Spinal cord (tissue), 10 donors: ENCODE measurements at places on chromosomes 3 and 15.

- peaks cover 8% of the 10 kb centered on the region for H3K4me1 ChIP-seq
- H3K4me3 ChIP-seq = no peak overlapping the region
- no peak overlapping the region for H3K27ac ChIP-seq
- no peak for DNase-seq
- H3K27me3 ChIP-seq = no peaks in the 10 kb centered on the region
- H3K36me3 ChIP-seq = no peaks in the 10 kb centered on the region
Observed at GRCh38 chr3:124207873-124208485, 216.1 kb upstream of the ROPN1 start.

DNA sequence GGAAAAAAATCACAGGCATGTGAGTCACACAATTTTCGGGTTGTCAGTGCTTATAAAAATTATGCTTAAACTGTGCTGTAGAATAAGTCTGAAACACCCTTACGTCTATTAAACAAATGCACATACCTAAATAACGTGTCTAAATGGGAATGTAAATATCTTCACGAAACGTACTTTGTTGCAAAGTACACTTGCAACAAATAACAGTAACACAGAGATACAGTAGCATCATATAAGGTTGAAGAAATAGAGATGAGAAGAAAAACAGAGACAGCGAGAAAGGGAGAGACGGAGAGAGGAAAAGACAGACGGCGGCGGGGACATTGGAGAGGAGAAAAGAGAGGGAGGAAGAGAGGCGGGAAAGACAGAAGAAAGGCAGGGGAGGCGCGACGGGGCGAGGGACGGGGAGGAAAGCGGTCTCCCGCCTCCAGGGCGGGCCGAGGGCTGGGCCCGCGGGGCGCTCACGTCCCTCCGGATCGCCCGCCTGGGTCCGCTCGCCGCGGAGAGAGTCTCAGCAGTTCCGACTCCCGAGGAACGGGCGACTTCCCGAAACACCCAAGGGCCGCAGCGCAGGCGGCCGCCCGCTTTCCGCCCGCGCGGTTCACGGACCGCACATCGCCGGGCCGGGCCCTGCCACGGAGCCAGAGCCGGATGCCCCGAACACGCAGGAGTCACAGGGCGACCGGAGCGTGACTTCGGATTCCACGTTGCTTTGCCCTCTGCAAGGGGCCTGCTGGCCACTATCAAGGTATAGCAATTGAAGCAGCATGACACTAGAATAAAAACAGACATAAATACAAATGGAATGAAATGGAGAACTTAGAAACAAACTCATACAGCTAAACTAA, 153.4 kb downstream of the LMLN start:
- H3K4me1 ChIP-seq = no peaks in the 10 kb centered on the region
- no peak overlapping the region for H3K4me3 ChIP-seq
- H3K36me3 ChIP-seq = no peaks in the 10 kb centered on the region
- H3K27me3 ChIP-seq = peaks cover 59% of the 10 kb centered on the region

DNA sequence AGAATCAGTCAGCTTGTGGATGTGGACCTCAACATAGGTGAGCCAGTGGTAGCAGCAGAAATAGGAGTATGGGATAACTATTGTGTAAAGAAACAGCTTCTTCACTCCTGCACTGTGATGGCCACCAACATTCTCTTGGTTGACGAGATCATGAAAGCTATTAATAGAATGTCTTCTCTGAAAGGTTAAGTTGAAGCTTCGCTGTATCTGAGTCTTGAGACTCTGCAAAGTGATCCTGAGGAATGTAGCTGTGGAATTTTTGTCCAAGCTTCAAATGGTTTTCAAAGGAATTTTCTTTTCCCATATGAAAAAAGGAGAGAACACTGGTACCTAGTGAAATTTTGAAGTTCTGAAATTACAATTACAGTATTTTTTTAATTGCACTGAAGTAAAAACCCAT, 146.3 kb downstream of the GMNC start:
- no peaks in the 10 kb centered on the region for H3K36me3 ChIP-seq

DNA sequence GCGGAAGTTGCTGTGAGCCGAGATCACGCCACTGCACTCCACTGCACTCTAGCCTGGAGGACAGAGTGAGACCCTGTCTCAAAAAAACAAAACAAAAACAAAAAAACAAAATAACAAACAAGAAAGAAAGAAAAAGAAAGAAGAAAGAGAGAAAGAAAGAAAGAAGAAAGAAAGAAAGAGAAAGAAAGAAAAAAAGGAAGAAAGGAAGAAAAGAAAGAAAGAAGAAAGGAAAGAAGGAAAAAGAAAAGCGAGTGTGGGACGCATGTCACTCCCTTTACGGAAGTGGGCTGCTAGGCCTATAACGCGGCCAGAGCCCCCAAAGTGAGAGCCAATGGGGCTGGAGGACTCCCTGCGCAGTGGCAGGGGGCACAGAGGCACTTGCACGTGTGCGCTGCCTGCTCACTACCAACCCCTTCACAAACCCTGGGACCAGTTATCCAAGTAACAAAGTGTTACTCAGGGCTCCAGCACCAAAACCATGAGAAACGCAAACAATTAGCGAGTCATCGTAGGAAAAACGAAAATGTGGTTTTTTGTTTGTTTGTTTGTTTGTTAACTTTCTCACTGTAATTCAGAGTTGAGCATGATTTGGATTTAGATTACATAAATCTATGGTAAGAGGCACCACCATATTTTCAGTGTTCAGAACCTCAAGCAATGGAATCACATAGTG, 40.8 kb upstream of the ATP1B3 start:
- no peak overlapping the region for H3K4me3 ChIP-seq
- no peak for DNase-seq
- no peak overlapping the region for H3K27ac ChIP-seq
- no peaks in the 10 kb centered on the region for H3K36me3 ChIP-seq
- no peaks in the 10 kb centered on the region for H3K27me3 ChIP-seq

DNA sequence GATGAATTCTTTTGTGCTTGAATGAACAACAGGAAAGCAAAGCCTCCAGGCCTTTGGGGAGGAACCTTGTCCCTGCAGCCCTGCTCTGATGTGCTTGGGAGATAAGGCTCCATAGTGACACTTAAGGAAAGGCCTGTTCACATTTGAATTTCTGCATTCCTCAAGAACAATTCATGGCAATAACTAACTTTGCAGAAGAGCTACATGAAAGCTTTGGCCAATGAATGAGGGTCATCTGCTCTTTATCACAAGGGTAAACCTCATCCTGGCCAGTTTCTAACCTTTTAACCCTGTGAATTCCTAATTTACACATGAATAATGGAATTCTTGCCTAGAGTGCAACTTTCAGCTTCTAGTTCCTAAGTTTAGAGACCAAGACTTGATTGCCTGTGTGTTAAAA, 5.6 kb downstream of the PRTG start:
- H3K36me3 ChIP-seq = no peaks in the 10 kb centered on the region
- no peak for DNase-seq
- peaks cover 25% of the 10 kb centered on the region for H3K27me3 ChIP-seq
- no peak overlapping the region for H3K4me3 ChIP-seq
- H3K27ac ChIP-seq = no peak overlapping the region
- peaks cover 9% of the 10 kb centered on the region for H3K4me1 ChIP-seq

DNA sequence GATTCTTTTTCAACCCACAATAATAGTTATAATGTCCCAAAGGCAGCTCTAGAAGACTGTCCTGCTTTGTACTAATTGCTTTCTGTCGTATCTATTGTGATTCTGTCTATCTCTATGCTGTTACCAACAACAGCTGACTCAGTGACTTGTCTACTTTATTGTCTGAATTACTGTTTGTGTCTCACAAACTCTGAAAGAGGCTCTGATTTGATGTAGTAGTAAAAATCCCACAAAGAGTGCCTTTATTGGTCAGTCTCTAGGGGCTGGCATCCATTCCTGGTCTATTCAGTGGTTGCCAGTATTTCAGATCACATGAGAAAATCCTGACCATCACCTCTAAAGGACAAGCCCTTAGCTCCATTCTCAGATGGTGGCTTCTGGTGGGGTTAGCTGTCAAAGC, 254.2 kb downstream of the NSUN3 start:
- no peaks in the 10 kb centered on the region for H3K4me1 ChIP-seq
- H3K27me3 ChIP-seq = no peaks in the 10 kb centered on the region
- H3K27ac ChIP-seq = peak overlapping the region; percentile 33

GRCh38 chr15:46110755-46111154, 475.9 kb downstream of the SQOR start:
- DNase-seq = no peak
- H3K36me3 ChIP-seq = no peaks in the 10 kb centered on the region
- no peak overlapping the region for H3K4me3 ChIP-seq
- H3K4me1 ChIP-seq = no peaks in the 10 kb centered on the region

DNA sequence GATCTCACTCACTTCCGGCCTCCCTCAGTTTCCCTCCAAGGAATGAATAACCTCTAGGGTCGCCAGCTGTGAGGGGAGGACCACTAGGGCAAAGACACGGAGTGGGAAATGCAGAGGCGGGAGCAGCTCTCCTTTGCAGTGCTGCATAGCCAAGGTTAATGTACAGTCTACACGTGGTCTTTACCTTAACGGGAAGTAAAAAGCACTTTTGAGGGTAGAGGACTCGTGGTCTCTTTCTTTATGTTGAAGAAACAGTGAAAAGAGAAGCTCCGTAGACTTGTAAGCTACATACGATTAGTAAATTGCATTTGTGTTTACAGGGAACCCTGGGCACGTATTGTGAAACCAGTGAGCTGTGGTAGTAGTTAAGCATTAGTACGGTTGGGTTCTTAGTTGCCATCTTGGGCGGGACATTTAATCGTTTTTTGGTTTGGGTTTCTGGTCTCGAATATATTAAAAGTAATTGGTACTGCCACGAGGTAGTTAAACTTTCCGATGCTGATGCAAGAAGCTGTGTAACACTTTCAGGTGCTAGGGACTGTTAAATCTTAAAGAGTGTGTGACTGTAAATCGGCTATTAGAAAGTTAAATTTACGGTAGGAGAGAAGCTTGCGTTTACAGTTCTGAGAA, 828 bp downstream of the U2SURP start:
- H3K4me1 ChIP-seq = peaks cover 9% of the 10 kb centered on the region
- H3K27me3 ChIP-seq = no peaks in the 10 kb centered on the region
- H3K4me3 ChIP-seq = peak overlapping the region; percentile 99
- no peak for DNase-seq
- no peaks in the 10 kb centered on the region for H3K36me3 ChIP-seq

DNA sequence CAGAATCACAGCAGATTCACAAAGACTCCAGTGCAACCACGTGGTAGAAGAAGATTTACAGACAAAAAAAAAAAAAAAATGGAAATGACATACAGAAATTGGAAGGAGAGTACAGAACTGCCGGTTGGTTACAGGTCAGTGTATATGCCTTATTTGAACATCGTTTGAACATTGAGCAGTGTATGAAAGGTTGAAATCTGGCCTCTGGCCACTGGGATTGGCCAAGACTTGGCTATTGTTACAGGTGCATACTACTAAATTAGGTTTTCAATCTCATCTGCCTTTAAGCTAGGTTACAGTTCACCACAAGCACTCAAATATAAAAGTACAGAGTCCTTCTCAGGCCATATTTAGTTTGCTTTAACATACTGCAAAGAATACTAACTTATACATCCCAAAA, 59.8 kb downstream of the THBS1 start:
- H3K27me3 ChIP-seq = no peaks in the 10 kb centered on the region
- peaks cover 3% of the 10 kb centered on the region for H3K36me3 ChIP-seq
- DNase-seq = no peak
- H3K4me3 ChIP-seq = no peak overlapping the region
- H3K4me1 ChIP-seq = peaks cover 3% of the 10 kb centered on the region

GRCh38 chr3:194967151-194968117, 281.8 kb downstream of the FAM43A start:
- no peaks in the 10 kb centered on the region for H3K4me1 ChIP-seq
- no peaks in the 10 kb centered on the region for H3K27me3 ChIP-seq
- no peak for DNase-seq
- no peak overlapping the region for H3K27ac ChIP-seq
- no peaks in the 10 kb centered on the region for H3K36me3 ChIP-seq
- H3K4me3 ChIP-seq = no peak overlapping the region

DNA sequence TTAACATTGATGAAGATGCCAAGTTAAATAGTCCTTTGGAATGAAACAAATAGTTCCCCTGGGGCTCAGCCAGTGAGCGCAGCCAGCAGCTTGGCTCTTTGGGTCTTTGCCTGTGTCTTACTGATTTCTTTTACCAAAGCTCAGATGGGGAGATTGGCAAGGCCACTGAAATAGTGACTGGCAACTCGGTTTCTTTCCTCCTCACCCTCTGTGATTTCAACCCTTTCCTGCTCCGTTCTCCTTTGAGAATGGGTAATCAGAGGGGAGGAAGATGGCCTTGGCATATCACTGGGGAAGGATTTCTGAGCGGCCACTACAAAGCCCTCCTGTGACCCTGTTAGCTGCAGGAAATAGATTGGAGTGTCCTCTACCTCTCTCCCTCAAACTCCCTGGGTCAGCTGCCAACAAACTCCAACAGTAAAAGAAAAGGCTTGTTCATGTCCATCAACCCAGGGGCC, 337.1 kb upstream of the LRRFIP2 start:
- H3K27ac ChIP-seq = no peak overlapping the region
- no peak for DNase-seq
- no peaks in the 10 kb centered on the region for H3K27me3 ChIP-seq
- no peak overlapping the region for H3K4me3 ChIP-seq
- peaks cover 5% of the 10 kb centered on the region for H3K4me1 ChIP-seq

DNA sequence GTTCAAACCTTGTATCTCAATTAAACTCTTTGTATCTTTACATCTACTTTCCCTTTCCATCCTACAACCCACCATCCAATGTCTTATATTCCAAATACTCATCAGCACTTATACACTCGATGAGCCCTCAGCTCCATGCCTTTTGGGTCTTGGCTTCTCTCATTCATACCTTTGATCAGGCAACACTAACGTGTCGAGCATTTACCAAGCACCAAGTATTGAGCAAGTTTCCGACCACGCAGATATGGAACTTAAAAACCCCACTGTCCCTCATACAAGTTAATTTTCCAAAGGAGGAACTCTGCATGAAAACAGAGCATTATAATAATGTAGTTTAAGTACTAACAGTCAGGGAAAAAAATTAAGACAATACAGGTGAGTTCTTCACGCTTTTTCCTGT, 102.8 kb downstream of the IL1RAP start:
- no peak overlapping the region for H3K27ac ChIP-seq
- DNase-seq = no peak
- H3K36me3 ChIP-seq = no peaks in the 10 kb centered on the region
- H3K4me3 ChIP-seq = no peak overlapping the region
- H3K27me3 ChIP-seq = no peaks in the 10 kb centered on the region
